ENCODE measurements at places on chromosomes 3 and 15.

DNA sequence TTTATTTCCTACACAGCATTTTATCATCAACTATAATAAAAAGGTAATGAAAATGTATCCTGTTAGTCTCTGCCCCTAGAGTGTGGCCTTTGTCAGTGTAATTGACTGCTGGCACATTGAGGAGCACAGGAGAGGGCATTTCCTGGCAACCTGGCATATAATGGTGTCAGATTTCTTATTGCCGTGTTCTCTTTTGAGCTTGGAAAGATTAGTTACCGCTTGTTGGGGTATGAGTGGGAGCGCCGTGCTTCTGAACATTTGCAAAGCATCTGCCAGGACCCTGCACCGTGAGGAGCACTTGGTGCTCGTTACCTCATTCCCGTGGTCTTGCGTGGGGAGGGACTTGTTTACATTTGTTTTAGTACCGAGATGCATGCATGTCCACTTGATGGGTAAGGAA, 124.4 kb downstream of the PTPRG start:
- no peak for DNase-seq

DNA sequence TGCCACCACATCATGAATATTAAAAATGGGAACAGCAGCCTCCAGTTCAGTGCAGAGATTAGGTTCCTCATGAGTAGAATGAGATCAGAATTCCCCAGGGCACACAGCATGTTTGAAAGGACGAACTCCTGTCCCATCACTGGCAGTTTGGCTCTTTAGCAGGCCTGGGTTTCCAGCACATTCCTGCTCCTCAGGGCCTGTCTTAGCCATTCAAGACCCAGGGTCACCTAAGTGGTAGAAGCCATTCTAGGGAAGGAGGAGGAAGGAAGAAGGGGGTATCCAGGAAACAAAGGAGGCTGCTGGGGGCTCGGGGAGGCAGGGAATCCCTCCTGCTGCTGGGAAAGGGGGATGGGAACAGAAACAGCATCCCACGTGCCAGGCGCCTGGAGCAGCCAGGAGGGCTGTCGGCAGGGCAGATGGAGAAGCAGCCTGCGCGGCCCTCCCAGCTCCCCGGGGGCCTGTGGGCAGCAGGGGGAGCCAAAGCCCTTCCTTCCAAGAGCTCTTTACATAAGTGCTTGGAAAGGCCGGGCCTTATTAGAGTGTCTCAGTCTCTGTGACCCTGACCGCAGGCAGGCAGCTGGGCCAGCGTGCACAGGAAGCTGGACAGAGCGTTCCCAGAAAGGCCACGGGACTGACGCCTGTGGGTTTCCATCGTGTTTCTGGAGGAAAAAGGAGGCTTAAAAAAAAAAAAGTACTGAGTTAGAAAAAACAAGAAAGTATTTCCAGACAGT, 24.7 kb downstream of the LOXL1 start:
- DNase-seq: peak; percentile 95

DNA sequence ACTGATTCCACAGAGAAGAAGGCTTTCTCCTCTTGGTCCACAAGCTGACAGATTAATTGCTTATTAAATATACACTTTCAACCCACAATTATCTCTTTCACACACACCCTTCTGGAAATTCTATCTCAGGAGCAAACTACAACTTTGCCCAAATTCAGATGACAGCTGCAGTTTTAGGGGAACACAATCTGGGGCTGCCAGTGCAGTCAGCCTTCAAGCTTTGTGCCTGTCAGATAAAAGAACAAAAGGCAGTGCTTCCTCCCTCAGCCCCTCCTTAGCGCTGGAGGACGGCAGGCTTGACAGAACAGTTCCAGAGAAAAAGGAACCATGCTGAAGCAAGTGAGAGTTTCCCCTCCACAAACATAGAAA, 99.6 kb downstream of the TMCC1 start:
- no peak for DNase-seq

DNA sequence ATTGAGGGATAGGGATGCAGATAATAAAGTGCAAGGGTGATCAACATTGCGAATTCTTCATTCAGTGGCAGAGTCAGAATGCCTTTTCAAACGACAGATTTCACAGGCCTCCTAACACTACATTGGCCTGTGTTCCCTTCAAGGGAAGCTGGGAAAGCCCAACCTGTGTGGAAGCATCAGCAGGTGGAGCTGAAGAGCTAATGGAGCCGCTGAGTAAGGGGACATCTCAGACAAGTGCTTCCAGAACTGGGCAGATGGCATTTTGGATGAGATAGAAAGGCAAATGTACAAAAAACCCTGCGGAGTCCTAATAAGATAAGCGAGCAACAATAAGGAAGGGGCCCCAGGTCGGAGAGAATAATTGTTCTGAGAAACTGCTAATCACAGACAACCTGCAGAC, 8.5 kb upstream of the SLC24A5 start:
- peak; percentile 79 for DNase-seq

DNA sequence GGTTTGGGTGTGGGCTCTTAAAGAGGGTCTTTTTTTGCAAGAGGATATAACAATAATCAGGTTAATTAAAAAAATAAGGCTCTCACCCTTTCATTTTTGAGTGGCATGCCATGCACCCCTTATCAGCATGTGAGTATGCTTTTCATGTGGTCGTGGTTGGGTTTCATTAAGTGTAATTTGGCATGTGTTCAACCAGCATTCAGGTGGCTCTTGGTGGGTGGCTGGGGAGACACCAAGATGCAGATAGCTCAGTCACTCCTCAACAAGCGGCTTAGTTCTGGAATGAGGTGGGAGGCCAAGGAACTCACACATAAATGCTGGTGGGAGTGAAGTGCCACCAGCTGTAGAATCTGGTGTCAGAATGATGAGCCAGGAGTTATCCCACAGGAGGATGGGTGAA, 66.8 kb downstream of the FLNB start:
- DNase-seq: no peak
